ENCODE measurements at places on chromosomes 2 and 18.

GRCh38 chr2:115084446-115084845 lies 642.0 kb downstream of the DPP10 start:
- no peak for DNase-seq

GRCh38 chr2:42464631-42465030 lies 29.2 kb downstream of the KCNG3 start:
- no peak for DNase-seq

GRCh38 chr18:55353806-55354205 lies 234.2 kb downstream of the TCF4 start:
- DNase-seq: no peak

DNA sequence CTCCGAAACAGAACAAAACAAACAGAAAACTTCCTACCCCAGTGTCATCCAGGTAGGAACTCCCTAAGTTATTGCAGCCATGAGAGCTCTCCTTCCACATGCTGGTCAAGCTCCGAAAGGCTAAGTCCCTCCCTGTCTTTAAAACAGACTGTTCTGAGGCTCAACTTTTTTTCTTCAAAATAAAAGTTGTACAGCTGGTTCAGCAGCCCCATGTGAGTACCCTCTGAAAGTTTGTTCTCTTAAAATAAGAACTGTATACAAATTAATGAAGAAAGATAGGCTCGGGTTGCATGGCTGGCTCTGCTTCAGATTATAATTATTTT lies at the start of gene PDE1A:
TSS of gene PDE1A (minus strand) at position 119 of the 323 bp plus-strand sequence.
- DNase-seq: no peak
